NT2/D1 (cell line): ENCODE measurements at places on chromosomes 16 and 17.

DNA sequence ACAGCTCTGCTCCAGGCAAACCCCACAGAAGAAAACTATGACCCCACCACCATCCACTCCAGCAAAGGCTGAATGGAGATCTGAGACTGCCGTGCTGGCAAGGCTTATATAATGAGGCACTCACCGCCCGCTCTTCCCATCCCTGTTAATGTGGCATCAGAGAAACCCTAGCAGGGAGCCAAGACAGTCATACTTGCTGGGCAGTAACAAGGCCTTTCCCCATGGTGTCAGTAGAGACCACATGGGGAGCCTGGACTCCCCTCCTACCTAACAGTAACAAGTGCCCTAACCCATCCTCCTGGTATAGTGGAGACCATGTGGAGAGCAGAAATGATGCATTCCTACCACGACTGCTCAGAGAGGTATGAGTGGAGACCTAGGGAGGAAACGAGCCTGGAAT lies 235.2 kb downstream of the C16orf78 start:
- no peak for DNase-seq

DNA sequence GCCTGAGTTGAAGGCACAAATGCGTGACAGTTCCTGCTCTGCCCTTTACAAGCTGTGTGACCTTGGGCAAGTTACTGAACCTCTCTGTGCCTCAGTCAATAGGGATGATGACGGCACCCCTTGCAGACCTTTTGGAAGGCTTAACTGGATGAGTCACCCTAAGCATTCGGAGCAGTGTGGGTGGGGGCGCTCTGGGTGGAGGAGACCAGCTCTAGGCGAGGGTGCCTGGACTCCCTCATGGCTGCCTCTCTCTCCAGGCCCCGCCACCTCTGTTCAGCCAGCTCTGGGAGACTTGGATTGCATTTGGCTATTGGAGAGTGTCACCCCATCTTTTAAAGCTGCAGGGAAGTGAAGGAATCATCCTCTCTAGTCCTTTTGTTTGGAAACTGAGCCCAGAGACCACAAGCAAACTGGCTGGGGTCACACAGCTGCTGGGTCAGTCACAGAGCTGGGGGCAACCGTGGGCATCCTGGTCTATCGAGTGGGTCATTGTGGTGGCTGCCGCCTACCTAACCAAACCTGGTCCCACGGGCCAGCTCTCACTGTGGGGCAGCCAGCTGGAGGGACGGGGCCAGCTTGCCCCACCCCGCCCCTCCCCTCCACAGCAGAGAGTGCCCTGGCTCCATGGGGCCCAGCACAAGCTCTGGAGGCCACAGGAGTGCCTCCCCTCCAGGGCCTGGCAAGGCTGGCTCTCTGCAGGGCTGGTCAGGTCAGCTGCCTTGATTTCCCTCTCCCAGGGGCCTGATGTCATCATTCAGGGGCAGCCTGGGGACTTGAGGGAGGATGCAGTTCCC lies 20.2 kb upstream of the GSE1 start:
- no peak for DNase-seq

DNA sequence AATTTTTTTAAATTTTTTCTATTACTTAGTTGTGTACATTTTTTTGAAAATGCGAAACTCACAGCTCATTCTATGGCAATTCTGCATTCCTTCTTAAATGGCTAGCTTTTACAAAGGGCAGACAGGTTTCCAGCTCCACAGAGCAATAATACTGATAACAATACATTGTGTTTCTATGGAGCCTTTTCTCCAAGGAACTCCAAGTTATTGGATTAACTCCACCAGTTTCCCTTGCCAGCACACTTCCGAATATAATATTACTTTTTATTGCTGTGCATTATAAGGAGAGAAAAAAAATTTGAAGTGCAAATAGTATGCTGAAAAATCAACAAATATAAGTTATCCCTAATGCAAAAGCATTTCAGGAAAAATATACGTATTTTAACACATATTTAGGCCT lies 127.5 kb upstream of the PSMD7 start:
- no peak for DNase-seq

DNA sequence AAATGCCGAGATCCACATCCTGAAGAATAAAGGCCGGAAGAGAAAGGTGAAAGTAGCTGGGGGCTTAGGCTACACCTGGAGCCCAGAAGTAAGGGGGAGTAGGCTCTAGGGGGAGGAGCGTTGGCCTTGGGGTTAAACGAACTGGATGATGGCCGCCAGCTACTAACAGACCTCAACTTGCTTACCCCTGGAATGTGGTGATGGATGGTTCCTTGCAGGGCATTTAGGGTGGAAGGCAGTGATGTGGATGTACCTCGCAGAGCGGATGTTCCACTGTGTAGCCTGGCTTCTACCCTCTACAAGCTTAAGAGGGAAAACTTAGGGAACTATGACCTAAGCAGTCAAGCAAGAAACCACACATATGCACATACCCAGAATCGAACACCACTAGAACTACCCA lies 2.3 kb upstream of the MAZ start:
- no peak for DNase-seq

GRCh38 chr16:12878973-12879372 lies 22.4 kb upstream of the SHISA9 start:
- DNase-seq, result no peak
